Smooth muscle cell of bladder (primary cell): ENCODE measurements at places on chromosomes 16 and 17. TPM values are rescaled to one million over a fixed set of nuclear protein-coding genes. Genes with fewer than 3 reads are reported as not detected.

The FOXF1 gene
- 11.8 and 15.6 TPM in 2 replicates for total RNA-seq

The CES1 gene
- 0.43 and 2.5 TPM in 2 replicates for total RNA-seq

The CACNG1 gene
- not detected in 2 replicates for total RNA-seq

The OTOP2 gene
- not detected in 2 replicates for total RNA-seq

The SLC6A2 gene
- total RNA-seq = not detected in 2 replicates

The ZNF469 gene
- total RNA-seq = 2.0 and 4.6 TPM in 2 replicates

The GLYR1 gene
- 33.1 and 42.1 TPM in 2 replicates for total RNA-seq

The WNK4 gene
- total RNA-seq = 0.28 and 1.7 TPM in 2 replicates

The PRMT7 gene
- 32.0 and 47.7 TPM in 2 replicates for total RNA-seq
